Central memory CD8-positive, alpha-beta T cell (primary cell): ENCODE measurements at places on chromosomes 4 and X.

GRCh38 chrX:79117078-79117477 lies 27.4 kb upstream of the GPR174 start:
- DNase-seq = no peak
- peaks cover 7% of the 10 kb centered on the region for H3K4me1 ChIP-seq
- no peaks in the 10 kb centered on the region for H3K27me3 ChIP-seq

GRCh38 chr4:184583738-184584502 lies 65.3 kb downstream of the CASP3 start:
- no peaks in the 10 kb centered on the region for H3K27me3 ChIP-seq
- no peak overlapping the region for H3K27ac ChIP-seq
- DNase-seq = no peak
- peaks cover 13% of the 10 kb centered on the region for H3K4me1 ChIP-seq
- peaks cover 1% of the 10 kb centered on the region for H3K36me3 ChIP-seq
- no peak overlapping the region for H3K4me3 ChIP-seq

- H3K36me3 ChIP-seq = no peaks in the 10 kb centered on the region
- H3K27me3 ChIP-seq = no peaks in the 10 kb centered on the region
- H3K4me1 ChIP-seq = no peaks in the 10 kb centered on the region
- H3K4me3 ChIP-seq = no peak overlapping the region
Observed at GRCh38 chr4:20603671-20604313, 96.5 kb upstream of the PACRGL start.

DNA sequence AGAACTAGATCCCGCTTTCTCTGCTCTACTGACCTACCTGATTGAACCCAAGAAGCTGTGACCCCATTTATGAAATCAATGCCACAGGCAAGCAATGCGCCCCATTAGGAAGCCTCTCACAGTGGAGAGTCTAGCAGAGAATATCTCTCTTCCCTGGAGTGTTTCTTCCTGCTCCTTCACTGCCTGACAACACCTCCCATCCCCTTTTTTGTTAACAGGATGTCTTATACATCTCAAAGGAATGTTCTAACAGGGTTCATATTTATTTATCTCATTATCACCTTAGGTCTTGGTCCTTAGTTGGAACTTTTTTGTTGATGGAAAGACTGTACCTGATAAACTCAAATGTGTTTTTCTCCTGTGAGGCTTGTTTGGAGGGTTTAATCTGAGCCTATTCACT lies 35.5 kb downstream of the SLIT2 start:
- no peaks in the 10 kb centered on the region for H3K27me3 ChIP-seq
- no peaks in the 10 kb centered on the region for H3K36me3 ChIP-seq
- DNase-seq = no peak

- H3K27me3 ChIP-seq = no peaks in the 10 kb centered on the region
- H3K36me3 ChIP-seq = no peaks in the 10 kb centered on the region
- no peak overlapping the region for H3K4me3 ChIP-seq
- no peaks in the 10 kb centered on the region for H3K4me1 ChIP-seq
- no peak for DNase-seq
Observed at GRCh38 chr4:124481123-124481522, 231.4 kb downstream of the ANKRD50 start.

GRCh38 chr4:83112231-83112630 lies 2.3 kb downstream of the PLAC8 start:
- no peaks in the 10 kb centered on the region for H3K27me3 ChIP-seq
- peaks cover 37% of the 10 kb centered on the region for H3K4me1 ChIP-seq
- peak overlapping the region; percentile 93 for H3K4me3 ChIP-seq

DNA sequence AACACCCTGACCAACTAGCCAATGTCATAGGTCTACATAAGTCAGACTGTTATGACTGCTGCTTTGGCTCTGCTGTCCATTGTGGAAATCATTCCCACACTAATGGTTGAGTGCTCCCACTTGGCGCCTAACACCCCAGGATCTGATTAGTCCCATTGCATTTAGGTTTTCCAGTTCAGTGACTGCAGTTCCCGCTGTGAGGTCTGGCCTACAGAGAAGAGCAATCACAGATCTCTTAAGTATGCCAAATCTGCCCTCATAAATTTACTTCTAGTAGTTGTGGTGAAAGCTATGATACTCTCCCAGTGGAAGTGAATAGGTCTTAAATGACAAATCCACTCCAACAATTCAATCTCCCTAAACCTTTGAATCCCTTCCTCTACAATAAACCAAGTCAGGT lies 77.3 kb upstream of the IL2 start:
- no peak overlapping the region for H3K27ac ChIP-seq
- no peak for DNase-seq
- peaks cover 2% of the 10 kb centered on the region for H3K36me3 ChIP-seq
- no peak overlapping the region for H3K4me3 ChIP-seq
- no peaks in the 10 kb centered on the region for H3K27me3 ChIP-seq

DNA sequence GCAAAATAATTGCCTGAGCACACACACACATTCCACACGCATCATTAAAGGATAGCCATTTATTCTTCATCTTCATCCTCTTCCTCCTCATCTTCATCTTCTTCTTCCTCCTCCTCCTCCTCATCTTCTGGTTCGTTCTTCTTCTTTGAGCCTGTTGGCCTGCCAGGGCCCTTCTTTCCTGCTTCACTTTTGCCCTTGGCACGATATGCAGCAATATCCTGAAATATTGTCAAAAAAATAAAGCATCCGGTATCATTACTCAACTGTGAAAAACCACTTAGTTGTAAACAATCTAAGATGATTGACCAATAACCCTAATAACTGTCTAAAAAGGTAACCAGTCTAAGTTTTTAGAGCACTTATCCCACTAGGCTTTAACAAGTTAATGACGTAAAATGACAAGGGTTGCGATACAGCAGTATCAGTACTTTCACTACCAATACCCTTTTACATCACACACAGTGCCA lies 2.1 kb downstream of the HMGB2 start:
- H3K27me3 ChIP-seq = no peaks in the 10 kb centered on the region
- peak overlapping the region; percentile 99 for H3K4me3 ChIP-seq
- peaks cover 39% of the 10 kb centered on the region for H3K36me3 ChIP-seq
- no peak for DNase-seq

DNA sequence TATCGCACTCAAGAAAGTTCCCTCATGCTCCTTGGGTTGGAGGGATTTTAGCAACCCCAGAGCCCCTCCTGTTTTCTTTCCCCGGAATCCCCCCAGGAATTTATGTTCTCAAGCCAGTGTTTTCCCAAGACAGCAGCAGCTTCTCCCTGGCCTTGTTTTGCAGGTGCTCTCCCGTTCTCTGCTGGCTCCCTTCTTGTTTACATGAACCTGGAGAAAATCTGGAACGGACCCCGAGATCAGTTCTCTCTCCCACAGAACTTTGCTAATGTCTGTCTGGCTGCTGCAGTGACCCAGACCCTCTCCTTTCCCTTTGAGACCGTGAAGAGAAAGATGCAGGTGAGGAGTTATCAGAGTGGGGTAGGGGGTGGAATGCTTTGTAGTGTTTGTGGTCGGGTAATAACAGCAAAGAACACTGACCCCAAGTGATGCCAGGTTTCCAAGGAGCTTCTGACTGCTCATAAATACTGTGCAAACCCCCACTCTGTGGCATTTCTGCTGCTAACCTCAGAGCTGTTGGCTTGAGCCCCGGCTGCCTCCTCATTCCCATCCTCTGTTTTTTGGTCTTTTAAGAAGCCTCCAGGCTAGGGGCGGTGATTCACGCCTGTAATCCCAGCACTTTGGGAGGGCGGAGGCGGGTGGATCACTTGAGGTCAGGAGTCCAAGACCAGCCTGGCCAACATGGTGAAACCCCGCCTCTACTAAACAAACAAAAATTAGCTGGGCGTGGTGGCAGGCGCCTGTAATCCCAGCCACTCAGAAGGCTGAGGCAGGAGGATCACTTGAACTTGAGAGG lies 11.1 kb downstream of the SLC25A43 start:
- no peaks in the 10 kb centered on the region for H3K4me1 ChIP-seq
- H3K27ac ChIP-seq = no peak overlapping the region
- peaks cover 7% of the 10 kb centered on the region for H3K36me3 ChIP-seq
- no peak overlapping the region for H3K4me3 ChIP-seq
- no peaks in the 10 kb centered on the region for H3K27me3 ChIP-seq

DNA sequence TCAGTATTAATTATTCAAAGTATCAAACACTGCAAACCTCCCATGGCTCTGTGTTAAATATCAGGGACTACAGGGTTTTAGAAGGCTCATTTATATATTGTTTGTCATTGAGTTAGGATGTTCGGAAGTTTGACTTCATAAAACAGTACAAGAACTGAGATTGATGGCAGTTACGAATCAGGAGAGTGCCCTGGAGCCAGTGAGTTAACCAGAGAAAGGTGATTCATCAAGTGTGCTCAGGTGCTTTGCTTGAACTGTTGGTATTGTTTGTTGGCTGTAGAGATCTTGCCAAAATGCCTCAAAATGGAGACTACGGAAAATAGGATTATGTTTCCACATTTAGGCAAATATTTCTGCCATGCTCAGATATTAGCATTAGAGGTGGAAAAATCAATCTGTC lies 7.5 kb upstream of the GPR101 start:
- no peaks in the 10 kb centered on the region for H3K4me1 ChIP-seq
- H3K4me3 ChIP-seq = no peak overlapping the region
- H3K27me3 ChIP-seq = peaks cover 8% of the 10 kb centered on the region
- H3K36me3 ChIP-seq = peaks cover 1% of the 10 kb centered on the region
- no peak overlapping the region for H3K27ac ChIP-seq

- H3K27me3 ChIP-seq = no peaks in the 10 kb centered on the region
- peaks cover under 1% of the 10 kb centered on the region for H3K36me3 ChIP-seq
- no peak overlapping the region for H3K27ac ChIP-seq
- no peaks in the 10 kb centered on the region for H3K4me1 ChIP-seq
Observed at GRCh38 chr4:29900336-29900735, 819.8 kb upstream of the PCDH7 start.

- H3K27me3 ChIP-seq = no peaks in the 10 kb centered on the region
- H3K4me1 ChIP-seq = no peaks in the 10 kb centered on the region
- H3K27ac ChIP-seq = no peak overlapping the region
- no peak for DNase-seq
- H3K4me3 ChIP-seq = no peak overlapping the region
- H3K36me3 ChIP-seq = no peaks in the 10 kb centered on the region
Observed at GRCh38 chr4:64911846-64912245, 502.6 kb upstream of the TECRL start.

DNA sequence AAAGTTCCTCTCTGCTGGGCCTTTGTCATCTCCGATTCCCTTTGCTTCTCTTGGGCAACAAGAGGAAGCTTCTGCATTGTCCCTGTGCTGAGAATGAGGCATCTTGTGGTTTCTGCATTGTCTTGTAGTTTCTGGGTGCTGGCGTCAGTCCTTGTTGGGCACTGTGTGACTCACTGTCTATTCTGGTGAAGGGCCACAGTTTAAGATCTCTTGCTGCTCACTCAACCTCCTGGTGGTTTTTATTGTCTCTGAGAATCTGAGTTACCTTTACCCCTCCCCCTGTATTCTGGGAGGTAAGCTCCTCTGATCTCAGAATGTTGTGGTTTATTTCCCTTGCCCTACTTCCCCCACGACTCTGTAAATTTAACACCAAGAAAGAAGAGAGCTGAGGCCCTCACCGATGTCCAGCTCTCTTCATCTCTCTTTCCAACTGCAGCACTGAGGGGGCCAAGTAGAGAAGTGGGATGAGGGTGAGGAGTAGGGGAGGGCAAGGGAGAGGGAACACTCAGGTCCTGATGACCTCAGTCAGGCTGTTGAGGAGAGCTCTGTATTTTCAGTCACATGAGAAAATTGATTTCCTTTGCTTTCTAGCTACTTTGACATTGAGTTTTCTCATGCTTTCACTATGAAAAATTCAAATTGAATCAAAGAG lies 441.6 kb upstream of the PITX2 start:
- H3K4me3 ChIP-seq = no peak overlapping the region
- peaks cover 2% of the 10 kb centered on the region for H3K36me3 ChIP-seq
- no peaks in the 10 kb centered on the region for H3K4me1 ChIP-seq
- H3K27me3 ChIP-seq = no peaks in the 10 kb centered on the region
- no peak for DNase-seq

GRCh38 chr4:128770807-128771206 lies 38.7 kb upstream of the JADE1 start:
- DNase-seq = no peak
- peaks cover 5% of the 10 kb centered on the region for H3K4me1 ChIP-seq
- peaks cover 5% of the 10 kb centered on the region for H3K27me3 ChIP-seq
- H3K36me3 ChIP-seq = no peaks in the 10 kb centered on the region
- no peak overlapping the region for H3K4me3 ChIP-seq

- no peak overlapping the region for H3K4me3 ChIP-seq
- H3K36me3 ChIP-seq = no peaks in the 10 kb centered on the region
- H3K27ac ChIP-seq = no peak overlapping the region
- no peak for DNase-seq
Observed at GRCh38 chr4:122787940-122788339, 38.7 kb upstream of the FGF2 start.

DNA sequence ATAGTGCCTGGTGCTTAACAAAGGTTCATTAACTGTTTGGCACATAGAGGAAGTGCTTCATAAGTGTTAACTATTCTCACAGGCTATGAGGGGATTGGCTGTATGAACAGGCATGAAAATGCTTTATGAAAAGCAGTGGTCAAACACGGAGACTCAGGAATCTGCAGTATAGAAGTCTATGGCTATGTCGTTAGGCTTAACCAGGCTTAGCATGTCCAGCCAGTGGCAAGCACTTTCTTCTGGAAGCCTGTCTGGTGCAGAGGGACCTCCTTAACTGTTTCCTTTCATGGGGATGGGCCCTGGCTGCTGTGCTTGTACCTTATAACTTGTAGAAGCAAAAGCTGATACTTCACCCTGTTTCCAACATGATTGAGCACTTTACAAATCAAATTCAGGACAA lies 78.4 kb downstream of the PPEF2 start:
- DNase-seq = no peak
- no peaks in the 10 kb centered on the region for H3K4me1 ChIP-seq
- no peak overlapping the region for H3K27ac ChIP-seq
- no peaks in the 10 kb centered on the region for H3K36me3 ChIP-seq
- no peaks in the 10 kb centered on the region for H3K27me3 ChIP-seq

- DNase-seq = no peak
- peaks cover 11% of the 10 kb centered on the region for H3K36me3 ChIP-seq
- no peak overlapping the region for H3K27ac ChIP-seq
Observed at GRCh38 chr4:128835498-128836222, 26.2 kb downstream of the JADE1 start.

DNA sequence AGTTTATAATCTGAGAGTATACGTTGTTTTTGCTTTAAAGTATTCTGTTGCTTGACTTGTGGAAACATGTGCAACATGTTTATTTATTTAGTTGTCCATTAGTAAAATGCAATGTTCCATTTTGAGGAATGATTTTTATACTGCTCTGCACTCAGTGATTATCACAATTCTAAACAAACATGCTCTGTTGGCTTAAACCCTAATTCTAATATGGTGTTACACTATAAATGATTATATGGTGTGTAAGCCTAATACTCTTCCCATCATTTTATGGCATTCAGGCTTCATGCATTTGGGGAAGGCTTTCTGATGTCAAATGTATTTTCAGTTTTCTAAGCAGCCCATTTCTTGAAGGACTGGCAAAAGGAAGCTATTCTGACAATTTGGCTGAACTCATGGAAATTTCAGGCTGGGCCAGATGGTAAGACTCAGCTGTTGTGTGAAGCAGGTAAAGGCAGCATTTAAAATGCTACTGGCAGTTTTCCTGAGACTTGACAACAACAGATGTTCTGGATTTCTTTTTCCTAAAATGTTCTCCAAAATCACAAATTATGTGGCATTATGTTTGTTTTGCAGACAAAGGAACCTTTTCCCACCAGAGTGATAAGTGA lies 336.7 kb upstream of the GNPDA2 start:
- no peak overlapping the region for H3K4me3 ChIP-seq
- no peak overlapping the region for H3K27ac ChIP-seq
- H3K27me3 ChIP-seq = no peaks in the 10 kb centered on the region
- H3K4me1 ChIP-seq = no peaks in the 10 kb centered on the region
